ENCODE measurements at places on chromosomes 3 and 15. TPM values are rescaled to one million over a fixed set of nuclear protein-coding genes. Genes with fewer than 3 reads are reported as not detected.
A peak's percentile ranks its signal among the peaks of the same experiment; 100 is the strongest.

DNA sequence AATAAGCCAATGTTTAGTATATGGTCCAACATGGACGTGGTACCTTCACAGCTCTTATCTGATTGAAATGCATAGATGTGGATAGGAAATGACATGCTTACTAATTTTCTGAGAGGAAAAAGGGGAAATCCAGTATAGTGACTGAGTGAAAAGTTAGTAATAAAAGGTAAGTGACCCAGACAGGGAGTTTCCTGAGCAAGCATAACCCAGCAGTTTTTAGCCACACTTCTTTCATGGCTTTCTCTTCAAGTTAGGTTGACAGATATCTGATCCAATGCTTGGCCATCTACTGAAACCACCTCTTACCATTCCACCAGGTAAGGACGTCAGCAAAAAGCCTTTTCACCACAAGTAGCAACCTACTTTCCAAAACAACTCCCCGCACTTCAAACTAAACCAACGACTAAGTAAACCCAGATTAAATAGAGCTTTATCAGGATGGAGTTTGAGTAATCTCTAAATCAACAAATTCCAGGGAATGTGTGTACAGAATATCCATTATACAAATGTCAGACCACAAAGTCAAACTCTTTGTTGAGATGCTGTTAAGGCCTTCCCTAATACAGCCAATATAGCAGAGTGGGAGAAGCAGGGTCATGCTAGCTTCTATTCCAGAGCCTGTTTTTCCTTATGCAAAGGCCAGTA lies 329.7 kb downstream of the RORA start:
- H3K27ac ChIP-seq = no peak overlapping the region
- H3K27me3 ChIP-seq = no peaks in the 10 kb centered on the region
- H3K4me1 ChIP-seq = peaks cover 8% of the 10 kb centered on the region
- no peak for DNase-seq

DNA sequence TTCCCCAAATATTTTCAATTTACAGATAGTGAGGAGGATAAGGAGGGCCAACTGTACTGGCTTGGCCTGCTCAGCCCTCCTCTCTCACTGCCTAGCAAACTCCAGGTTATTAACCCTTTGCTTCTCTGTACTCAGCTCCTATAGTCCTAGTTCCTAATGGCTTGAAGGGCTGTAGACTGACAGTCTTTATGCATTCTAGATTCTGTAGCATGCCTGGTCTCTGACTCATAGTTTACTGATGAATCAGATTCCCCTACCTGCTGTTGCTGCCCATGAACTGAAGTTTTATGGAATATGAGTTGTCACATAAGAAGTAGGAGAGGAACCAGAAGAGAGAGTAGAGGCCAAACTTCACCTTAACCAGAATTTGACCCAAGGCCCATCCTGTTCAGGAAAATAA lies 27.1 kb upstream of the MAP3K13 start:
- DNase-seq = no peak
- H3K36me3 ChIP-seq = no peaks in the 10 kb centered on the region
- no peaks in the 10 kb centered on the region for H3K27me3 ChIP-seq
- no peak overlapping the region for H3K4me3 ChIP-seq
- no peak overlapping the region for H3K27ac ChIP-seq

DNA sequence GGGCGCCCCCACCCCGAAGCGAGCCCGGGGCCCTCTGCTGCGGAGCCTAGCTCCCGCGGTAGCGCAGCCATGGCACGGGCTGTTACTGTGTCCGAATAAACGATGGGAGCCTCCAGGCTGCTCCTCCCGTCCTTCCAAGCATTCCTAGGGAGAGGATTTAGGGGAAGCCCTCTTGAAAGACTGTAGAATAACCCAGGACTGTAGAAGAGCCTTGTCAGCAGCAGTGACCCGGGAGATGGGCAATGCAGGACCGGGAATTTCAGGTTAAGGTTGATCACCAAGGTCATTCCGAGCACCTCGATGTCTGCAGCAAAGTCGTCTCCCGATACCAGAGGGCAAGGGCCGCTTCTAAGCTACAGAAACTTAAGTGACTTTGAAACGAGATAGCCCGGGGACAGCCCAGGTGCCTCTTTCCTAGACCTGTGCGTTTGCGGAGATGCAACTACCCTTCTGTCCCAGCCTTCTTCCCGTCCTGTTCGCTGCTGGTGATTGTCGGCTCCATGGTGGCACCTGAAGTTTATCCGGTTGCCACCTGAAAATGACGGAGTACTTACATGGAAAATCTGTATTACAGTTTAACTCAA lies 753 bp upstream of the MYO5A start:
- H3K4me1 ChIP-seq = peaks cover 23% of the 10 kb centered on the region
- no peak for DNase-seq
- H3K36me3 ChIP-seq = peaks cover 2% of the 10 kb centered on the region
- no peaks in the 10 kb centered on the region for H3K27me3 ChIP-seq
- H3K4me3 ChIP-seq = peak overlapping the region; percentile 73
- peak overlapping the region; percentile 79 for H3K27ac ChIP-seq

DNA sequence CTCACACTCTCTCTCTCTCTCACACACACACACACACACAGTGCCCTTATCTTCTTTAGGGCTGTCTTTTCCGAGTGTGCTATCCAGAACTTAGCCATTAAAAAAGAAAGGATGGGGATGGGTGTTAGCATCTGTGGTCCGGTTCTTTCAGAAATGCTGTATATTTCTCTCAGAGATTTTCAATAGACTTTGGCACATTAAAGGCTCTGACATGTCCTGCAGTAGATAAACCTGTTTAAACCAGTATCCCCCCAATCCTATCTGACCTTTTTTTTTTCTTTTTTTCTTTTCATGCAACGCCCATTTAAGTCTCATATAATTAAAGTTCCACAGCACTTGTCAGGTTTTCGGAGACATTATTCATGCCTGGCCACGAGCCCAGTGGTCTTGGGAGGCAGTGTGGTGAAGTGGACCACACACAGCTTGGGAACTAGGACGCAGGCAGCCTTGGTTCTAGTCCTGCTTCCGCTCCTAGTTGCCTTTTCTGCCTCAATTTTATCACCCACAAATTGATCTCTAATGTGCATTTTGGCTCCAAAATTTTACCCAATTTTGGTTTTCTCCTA lies 13.3 kb downstream of the CAV3 start:
- H3K27ac ChIP-seq = no peak overlapping the region
- H3K4me3 ChIP-seq = no peak overlapping the region
- H3K27me3 ChIP-seq = no peaks in the 10 kb centered on the region

DNA sequence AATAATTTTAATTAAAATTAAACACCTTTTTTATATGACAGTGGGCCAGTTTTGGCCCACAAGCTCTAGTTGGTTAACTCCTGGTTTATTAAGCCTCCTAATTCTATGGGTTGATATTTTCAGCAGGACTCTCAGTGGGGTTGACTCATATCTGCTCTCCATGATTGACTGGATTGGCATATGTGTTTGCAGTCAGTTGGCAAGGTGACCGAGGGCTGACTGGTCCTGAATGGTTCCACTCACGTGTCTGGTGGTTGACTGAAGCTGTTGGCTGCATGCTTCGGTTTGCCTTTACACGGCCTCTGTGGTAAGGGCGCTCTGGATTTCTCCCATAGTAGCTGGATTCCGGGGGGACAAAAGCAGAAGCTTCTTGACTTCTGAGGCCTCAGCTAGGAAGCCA lies 65.3 kb upstream of the ZNF280D start:
- H3K4me3 ChIP-seq = no peak overlapping the region
- no peak overlapping the region for H3K27ac ChIP-seq
- no peaks in the 10 kb centered on the region for H3K36me3 ChIP-seq

DNA sequence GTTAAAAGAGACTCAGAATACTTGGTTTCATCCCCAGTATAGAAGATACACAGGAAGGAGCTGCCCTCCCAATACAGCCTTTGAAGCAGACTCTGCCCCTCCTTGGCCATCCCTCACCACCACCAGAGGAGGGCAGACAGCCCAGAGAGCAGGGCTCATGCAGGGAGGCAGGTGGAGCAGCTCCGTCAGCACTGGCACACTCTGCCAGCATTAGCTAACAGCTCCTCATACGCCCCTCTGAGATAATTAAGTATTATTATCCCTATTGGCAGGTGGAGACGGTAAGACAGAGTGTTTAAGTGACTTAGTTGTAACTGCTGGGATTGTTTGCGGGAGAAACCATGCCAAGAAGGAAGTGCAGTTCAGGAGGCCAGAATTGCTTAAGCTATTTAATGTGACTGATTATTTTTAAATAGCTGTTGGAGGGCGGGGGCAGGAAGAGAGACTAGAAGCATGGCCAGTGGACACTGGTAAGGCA lies 434.0 kb downstream of the EPHB1 start:
- no peaks in the 10 kb centered on the region for H3K36me3 ChIP-seq
- no peak for DNase-seq
- H3K27me3 ChIP-seq = no peaks in the 10 kb centered on the region

DNA sequence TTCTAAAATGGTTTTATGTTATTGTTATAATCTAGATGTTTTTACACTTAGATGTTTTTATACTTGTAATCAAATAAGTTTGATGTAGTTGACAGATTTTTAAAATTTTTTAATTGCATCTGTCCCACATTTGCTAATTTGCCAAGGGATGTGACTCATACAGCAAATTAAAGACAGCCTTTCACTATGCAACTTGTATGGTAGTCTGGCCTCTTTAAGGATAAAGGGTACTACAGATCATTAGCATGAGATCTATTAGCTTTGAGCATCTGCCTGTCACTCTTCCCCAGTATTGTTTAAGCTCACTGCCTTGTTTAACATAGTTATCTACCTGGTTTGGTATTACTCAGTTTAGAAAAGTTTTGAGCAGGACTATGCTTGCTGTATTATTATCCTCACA lies 83.0 kb downstream of the NPTN start:
- DNase-seq = no peak
- no peak overlapping the region for H3K27ac ChIP-seq
- H3K4me1 ChIP-seq = no peaks in the 10 kb centered on the region
- H3K36me3 ChIP-seq = peaks cover under 1% of the 10 kb centered on the region

GRCh38 chr3:116442331-116443021 lies 2.8 kb downstream of the LSAMP start:
- no peak overlapping the region for H3K4me3 ChIP-seq
- no peak overlapping the region for H3K27ac ChIP-seq
- peaks cover 2% of the 10 kb centered on the region for H3K27me3 ChIP-seq
- no peaks in the 10 kb centered on the region for H3K36me3 ChIP-seq
- no peak for DNase-seq

- peak overlapping the region; percentile 67 for H3K27ac ChIP-seq
- H3K4me3 ChIP-seq = peak overlapping the region; percentile 36
- peaks cover 5% of the 10 kb centered on the region for H3K36me3 ChIP-seq
- peak; percentile 25 for DNase-seq
- H3K27me3 ChIP-seq = no peaks in the 10 kb centered on the region
- H3K4me1 ChIP-seq = peaks cover 33% of the 10 kb centered on the region
These were observed 11.7 kb downstream of the ABCC5 start for GRCh38 chr3:184005941-184006507.

DNA sequence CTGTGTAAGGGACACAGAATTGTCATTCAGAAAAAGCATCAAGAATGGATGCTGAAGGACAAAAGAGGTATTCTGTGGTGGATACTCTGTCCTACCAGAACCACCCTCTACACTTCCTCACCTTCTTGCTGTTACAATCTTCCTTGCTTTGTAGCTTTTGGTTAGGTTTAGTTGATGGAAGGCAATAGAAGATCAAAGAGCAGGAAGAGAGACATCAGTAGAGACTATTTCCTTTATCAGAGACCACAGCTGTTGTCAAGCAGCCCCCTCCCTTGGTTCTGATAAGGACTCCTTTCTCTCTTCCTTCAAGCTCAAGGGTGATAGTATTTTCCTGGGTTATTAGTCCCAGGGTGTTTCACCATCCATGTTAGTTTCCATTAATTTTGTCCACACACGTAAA lies 84.7 kb upstream of the ALCAM start:
- no peaks in the 10 kb centered on the region for H3K27me3 ChIP-seq
- no peak overlapping the region for H3K27ac ChIP-seq
- peaks cover 3% of the 10 kb centered on the region for H3K4me1 ChIP-seq
- H3K4me3 ChIP-seq = no peak overlapping the region
- DNase-seq = no peak

DNA sequence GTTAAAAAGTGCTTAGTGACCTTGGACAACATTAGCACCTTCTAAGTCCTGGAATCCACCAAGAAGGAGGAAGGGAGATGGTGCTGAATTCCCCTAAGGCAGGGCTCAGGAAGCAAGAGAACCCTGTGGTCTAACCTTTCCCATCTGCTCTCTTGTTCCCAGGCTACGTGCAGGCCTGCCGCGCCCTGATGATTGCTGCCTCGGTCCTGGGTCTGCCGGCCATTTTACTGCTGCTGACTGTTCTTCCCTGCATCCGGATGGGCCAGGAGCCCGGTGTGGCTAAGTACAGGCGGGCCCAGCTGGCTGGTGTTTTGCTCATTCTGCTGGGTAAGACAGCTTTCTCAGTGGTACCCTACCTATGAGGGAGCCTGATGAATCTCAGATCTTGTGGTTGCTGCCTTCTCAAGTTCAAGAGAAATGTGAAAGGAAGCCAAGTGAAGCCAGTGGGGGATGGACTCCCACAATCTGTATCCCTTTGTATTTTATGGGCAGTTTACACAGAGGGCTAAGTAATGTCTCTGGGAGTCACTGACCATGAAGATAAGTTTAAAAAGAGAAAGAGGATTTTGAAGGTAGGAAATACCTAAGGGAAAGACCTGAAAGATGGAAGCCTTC lies 4.4 kb downstream of the CLDN11 start:
- peaks cover 16% of the 10 kb centered on the region for H3K4me1 ChIP-seq
- H3K36me3 ChIP-seq = no peaks in the 10 kb centered on the region
- peaks cover 20% of the 10 kb centered on the region for H3K27me3 ChIP-seq
- H3K4me3 ChIP-seq = no peak overlapping the region

GRCh38 chr15:69056365-69056764 lies 41.9 kb downstream of the NOX5 start:
- peaks cover 13% of the 10 kb centered on the region for H3K4me1 ChIP-seq
- no peak overlapping the region for H3K27ac ChIP-seq
- H3K27me3 ChIP-seq = peaks cover 17% of the 10 kb centered on the region
- no peak for DNase-seq

DNA sequence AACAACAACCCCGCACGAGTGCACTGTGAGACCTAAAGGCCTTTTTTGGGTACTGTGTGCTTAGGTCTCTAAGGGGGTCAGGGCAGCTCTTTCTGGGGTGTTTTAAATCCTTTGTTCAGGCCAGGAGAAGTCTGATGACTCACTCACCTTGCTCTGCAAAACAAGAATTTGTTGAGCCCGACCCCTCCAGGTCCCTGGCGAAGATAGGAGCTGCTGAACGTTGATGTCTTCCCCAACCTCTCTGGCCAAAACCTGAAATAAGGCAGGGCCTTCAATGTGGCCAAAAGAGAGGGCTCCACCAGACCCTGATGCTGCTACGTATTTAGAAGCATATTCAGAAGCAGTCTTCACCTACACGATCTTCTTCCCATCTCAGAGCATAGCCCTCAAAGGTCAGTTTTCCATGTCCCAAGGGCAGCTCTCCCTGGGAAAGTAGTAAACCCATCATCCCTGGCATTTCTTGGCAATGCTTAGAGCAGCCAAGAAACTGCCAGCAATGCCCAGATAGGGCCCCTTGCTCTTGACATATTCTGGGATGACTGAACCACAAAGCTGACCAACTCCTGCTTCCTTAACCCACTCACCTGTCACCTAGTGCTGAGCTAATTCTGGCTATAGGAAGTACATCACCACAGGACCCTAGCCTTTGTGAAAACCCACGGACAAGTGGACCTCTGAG lies 27.1 kb downstream of the CCDC13 start:
- H3K4me3 ChIP-seq = no peak overlapping the region
- no peaks in the 10 kb centered on the region for H3K36me3 ChIP-seq

The RBMS3 gene
- total RNA-seq = 0.56 TPM

The C3orf22 gene
- not detected for total RNA-seq

The PPP1R14D gene
- total RNA-seq = not detected

The SLC12A1 gene
- not detected for total RNA-seq

The PLA2G4E gene
- not detected for total RNA-seq

The CMC1 gene
- 14.2 TPM for total RNA-seq

The ALPK3 gene
- 0.20 TPM for total RNA-seq

The GPR176 gene
- 0.12 TPM for total RNA-seq

The GABRG3 gene
- total RNA-seq = not detected

The GOLGA6D gene
- total RNA-seq = not detected

The FAM131A gene
- 4.5 TPM for total RNA-seq

Measured in activated B cell treated with CpG ODN at 0.5 μM for 24 hours (primary cell).